ENCODE measurements at places on chromosomes 16 and 17.

- DNase-seq, result no peak
These were observed 59.8 kb downstream of the BANP start for GRCh38 chr16:88010968-88011483.

- DNase-seq, result no peak
These were observed 2.3 kb downstream of the ORC6 start for GRCh38 chr16:46691726-46692125.

DNA sequence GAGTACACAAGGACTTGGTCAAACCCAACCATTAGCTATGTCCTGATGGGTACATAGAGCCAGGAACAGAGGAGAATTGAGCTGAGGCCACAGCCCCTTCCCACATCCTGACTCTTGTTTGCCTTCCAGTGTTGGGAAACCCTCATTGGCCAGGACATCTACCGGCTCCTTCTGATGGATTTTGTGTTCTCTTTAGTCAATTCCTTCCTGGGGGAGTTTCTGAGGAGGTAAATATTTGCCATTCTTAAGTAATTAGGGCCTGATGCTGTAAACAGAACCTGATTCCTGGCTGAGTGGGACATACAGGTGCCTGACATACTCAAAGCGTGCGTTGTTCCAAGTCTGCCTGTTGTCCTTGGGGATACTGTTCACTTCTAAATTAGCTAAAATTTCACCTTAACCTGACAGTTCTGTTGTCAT, 42.6 kb downstream of the GDE1 start:
- DNase-seq, result no peak

- DNase-seq, result no peak
These were observed 486 bp upstream of the PLLP start for GRCh38 chr16:57284952-57285363.

DNA sequence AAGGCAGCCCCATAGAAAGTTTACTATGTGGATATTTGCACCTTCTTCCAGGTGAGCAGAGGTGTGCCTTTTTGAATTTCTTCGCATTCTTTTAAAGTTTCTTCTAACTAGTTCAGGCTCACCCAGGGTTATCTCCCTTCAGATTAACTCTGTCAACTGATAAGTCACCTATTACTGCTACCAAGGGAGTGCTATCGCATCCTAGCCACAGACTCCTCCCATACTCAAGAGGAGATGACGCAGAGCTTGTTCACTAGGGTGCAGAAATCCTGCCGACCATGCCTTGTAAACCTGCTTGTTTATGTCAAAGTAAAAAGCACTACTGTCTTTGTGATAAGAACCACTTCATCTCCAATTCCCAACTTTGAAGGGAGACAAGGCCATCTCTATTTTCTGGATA, 390.1 kb downstream of the RBFOX1 start:
- no peak for DNase-seq

GRCh38 chr17:77824780-77825280, 133.7 kb upstream of the TNRC6C start:
- DNase-seq, result no peak

GRCh38 chr16:85252461-85252860, 140.2 kb upstream of the CIBAR2 start:
- DNase-seq, result no peak

- DNase-seq, result no peak
These were observed 2.0 kb downstream of the NTAN1 start for GRCh38 chr16:15053904-15054303.

GRCh38 chr16:1839554-1839953, 12.5 kb downstream of the FAHD1 start:
- no peak for DNase-seq

Data from natural killer cell (primary cell).